SK-N-MC (cell line): ENCODE measurements at places on chromosomes 7 and 10.

- DNase-seq, result no peak
Observed at GRCh38 chr10:25071227-25071626, 54.8 kb downstream of the THNSL1 start.

GRCh38 chr10:117861329-117861728 lies 185.4 kb downstream of the RAB11FIP2 start:
- no peak for DNase-seq

DNA sequence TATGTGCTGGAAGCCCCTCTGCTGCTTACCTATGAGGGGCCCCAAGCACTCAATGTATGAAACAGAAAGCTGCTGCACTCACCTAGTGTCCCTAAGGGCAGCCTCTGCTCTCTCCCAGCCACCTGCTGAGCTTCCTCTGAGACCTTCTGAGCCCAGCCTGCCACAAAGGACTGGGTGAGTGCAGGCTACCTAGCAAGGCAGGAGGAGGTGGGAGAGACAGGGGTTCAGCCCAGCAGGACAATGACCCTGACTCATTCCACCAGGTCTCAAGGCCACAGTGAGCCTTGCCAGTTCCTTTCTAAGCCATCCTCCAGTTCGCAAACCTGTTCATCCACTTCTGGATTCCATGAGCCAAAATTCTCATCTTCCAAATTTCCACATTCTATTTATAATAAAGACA lies 16.3 kb downstream of the VOPP1 start:
- DNase-seq, result no peak

GRCh38 chr7:95365151-95365550 lies 31.0 kb downstream of the PON3 start:
- no peak for DNase-seq

- DNase-seq, result no peak
Observed at GRCh38 chr10:93124580-93125318, 51.1 kb downstream of the CYP26A1 start.

GRCh38 chr7:79610313-79610712 lies 156.8 kb upstream of the MAGI2 start:
- no peak for DNase-seq

- DNase-seq, result no peak
Observed at GRCh38 chr10:62047228-62047892, 145.9 kb downstream of the ARID5B start.

DNA sequence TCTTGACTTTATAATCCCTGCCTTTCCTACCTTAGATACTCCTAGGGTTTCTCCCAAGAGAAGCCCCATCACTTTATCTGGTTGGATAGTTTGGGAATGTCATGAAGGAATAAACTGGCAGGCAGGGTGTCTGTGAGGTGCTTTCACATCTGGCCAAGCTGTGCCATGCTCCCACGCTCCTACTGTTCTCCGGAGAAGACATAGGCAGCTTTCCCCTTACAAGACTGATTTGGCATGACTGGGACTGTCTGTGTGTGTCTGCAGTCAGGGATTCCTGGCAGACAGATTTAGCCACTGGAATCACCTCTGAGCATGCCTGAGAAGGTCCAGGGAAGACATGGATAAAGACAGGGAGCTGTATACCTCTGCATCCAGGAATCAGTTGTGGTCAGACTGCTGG lies 45.3 kb downstream of the HK1 start:
- no peak for DNase-seq

DNA sequence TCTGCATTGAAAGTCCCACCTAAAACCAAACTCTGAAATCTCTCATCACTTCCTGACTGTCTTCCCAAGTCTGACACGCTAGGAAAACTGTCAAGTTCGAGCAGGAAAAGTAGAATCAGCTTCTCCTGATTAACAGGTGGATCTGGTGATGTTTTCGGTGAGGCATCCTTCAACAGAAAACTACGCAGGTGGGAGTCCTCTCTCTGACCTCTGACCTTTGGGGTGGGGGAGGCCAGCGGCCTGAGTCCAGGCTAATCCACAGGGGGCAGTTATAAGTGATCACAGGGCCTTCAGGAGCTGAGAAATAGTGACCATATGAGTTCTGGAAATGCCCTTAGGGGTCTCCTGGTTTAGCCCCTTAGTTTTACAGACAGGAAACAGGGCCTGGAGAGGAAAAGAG lies 13.4 kb upstream of the NPFFR1 start:
- no peak for DNase-seq

DNA sequence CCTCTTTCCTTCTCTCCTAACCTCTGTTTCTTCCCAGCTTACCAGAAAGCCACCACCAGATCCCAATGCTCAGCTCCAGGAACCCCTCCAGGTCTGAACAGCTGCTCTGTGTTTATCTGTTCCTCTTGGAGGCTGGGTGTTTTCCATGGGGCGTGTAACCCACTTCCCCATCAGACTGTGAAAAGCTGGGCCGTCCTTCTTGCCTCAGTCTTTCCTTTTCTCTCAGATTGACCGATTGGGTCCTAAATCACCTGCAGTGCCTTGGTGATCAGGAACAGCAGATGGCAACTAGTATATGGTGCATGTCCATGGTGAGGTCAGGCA lies 4.8 kb downstream of the SH3PXD2A start:
- DNase-seq, result no peak

- no peak for DNase-seq
Observed at GRCh38 chr10:122786269-122786668, 59.4 kb downstream of the CUZD1 start.

DNA sequence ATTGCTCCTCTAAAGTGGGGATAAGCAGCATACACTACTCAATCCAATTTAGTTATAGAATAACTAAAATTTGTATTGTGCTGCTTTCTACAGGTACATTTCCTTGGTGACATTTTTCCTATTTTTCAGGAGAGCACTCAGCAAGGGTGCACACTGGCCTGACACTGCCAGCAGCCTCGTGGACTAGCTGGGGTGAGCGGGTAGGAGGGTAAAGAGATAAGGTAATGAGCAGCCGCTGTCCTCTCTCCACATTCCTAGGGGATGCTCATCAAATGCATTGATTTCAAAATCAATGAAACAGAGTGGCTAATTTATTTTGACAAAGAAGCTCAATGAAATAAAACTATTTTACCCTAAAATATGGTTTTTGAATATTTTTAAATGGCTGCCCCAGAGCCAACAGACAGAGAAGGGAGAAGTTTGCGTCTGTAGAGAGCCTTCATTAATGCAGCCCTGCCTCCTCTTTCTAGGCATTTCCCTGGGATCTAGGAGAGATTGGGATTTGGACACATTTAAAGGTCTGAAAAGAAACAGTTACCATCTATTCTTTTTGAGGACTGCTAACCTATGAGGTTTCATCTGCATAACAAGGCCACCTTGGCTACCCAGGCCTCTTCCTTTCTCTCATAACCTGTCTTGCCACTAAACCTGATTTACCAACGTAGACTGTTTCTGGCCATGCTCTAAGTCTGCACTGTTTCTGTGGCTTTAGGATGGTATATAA lies 561.0 kb downstream of the IPMK start:
- DNase-seq, result no peak

DNA sequence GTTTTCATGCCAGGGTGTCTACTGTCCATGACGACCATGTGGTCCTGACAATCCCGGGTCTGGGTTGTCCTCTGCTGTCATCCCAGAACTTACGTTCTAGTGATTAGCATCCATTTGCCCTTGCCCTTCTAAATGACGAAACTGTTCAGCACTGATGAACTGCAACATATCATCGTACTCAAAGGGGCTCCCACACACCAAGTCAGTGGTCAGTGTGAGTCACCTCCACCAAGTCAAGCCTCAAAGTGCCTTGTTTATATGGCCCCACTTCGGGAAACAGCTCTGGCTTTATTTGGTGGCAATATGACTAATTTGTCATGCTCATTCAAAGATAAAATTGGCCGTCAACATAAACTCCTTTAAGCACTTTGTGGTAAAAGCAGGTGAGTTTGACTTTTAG lies 110.7 kb downstream of the FRMD4A start:
- DNase-seq, result no peak

- DNase-seq, result no peak
Observed at GRCh38 chr10:30573721-30574431, 55.7 kb downstream of the LYZL2 start.

DNA sequence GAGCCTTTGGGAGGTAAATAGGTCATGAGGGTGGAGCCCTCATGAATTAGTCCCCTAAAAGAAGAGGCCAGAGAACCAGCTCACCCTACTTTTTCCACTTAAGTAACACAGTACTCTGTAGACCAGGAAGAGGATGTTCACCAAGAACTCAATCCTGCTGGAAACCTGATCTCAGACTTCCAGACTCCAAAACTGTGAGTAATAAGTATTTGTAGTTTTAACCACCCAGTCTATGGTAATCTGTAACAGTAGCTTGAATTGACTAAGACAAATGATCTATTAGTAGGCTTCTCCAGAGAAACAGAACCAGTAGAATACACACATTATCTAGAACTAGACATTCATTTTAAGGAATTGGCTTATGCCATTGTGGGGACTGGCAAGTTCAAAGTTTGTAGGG lies 51.5 kb downstream of the ANKMY2 start:
- no peak for DNase-seq

GRCh38 chr10:17782921-17783665 lies 26.1 kb upstream of the MRC1 start:
- DNase-seq, result no peak

DNA sequence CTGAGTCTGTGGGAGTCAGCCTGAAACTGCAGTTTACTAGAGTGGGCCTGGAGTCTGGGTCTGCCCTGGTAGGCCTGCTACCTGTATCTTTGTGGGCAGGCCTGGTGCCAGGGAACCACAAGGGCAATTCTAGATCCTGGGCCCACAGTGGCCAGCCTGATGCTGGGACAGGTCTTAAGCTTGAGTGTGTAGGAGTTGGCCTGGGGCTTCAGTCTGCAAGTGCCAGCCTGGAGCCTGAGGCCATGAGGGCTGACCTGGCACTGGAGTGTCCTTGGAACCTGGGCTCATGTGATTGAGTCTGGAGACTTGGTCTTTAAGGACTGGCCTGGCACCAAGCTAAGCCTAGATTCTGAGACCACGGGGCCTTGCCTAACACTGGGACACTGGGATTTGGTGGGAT lies 245.7 kb upstream of the TEX47 start:
- no peak for DNase-seq

GRCh38 chr7:128206017-128206746 lies 34.9 kb upstream of the LEP start:
- DNase-seq, result no peak

DNA sequence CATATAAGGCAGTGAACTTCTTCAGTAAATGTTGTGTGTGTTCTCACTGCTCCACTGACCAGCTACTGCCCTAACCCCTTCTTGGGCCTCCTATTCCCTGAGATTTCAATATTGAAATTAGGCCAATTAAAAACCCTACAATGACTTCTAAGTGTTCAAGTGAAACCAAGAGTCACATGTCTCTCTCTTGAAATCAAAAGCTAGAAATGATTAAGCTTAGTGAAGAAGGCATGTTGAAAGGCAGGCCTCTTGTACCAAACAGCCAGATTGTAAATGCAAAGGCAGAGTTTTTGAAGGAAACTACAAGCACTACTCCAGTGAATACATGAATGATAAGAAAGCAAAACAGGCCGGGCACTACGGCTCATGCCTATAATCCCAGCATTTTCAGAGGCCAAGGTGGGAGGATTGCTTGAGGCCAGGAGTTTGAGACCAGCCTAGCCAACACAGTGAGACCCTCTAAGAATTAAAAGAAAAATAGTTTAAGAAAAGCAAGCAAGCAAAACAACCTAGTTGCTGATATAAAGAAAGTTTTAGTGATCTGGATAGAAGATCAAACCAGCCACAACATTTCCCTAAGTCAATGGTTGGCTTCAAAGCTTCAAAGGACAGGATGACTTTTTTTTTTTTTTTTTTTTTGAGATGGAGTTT lies 22.3 kb downstream of the BRAF start:
- DNase-seq, result no peak

- no peak for DNase-seq
Observed at GRCh38 chr10:80462981-80463741, 9.1 kb downstream of the TSPAN14 start.

- no peak for DNase-seq
Observed at GRCh38 chr10:45378914-45379726, 5.1 kb downstream of the ALOX5 start.

DNA sequence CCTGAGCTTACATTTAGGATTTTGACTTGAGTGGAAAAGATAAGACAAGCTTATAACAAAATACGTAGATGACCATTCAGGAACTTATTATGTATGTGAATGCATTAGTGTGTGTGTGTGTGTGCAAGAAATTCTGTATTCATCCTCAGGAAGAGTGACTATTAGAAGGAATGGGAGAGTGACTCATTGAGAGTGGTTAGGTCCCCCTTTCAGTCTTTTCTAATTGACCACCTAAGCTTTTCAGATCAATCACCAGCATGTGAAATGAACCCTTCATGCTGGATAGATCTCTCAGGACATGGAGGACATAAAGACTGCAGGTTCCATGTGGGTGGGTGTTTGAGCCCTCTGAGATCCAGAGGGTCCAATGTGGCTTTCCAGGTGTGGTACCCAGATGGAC lies 153.5 kb downstream of the MBL2 start:
- no peak for DNase-seq

- DNase-seq, result no peak
Observed at GRCh38 chr10:47254611-47255010, 45.4 kb upstream of the GDF10 start.

DNA sequence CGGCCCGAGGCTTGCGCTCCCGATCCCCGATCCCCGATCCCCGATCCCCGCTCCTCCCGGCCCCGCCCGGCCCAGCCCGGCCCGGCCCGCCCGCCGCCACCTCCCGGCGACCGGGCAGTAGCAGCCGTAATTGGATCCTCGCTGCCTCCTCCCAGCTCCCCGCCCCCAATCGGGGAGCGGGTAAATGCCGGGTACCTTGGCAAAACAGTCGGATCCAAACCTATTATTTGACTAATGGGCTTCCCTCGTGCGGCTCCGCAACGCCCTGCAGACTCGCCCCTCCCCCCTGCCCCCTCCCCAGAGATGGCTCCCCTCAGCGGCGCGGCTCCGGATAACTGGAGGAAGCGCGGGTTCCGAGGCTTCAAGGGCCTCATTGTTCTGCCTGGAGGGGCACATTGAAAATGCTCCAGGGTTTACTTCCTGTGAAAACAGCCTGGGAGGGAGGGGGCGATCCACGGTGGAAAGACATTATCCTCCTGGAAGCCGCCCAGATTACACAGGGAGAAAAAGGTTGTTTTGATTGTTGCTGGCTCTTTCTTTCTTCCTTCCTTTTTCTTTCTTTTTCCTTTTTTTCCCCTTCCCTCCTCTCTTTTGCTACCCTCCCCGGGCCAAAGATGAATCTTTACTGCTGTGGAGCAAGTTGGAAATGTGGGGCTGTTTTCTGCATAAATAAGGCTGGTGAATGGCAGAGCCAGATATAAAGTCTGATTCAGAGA lies 94.7 kb upstream of the ZMIZ1 start:
- DNase-seq, result peak; percentile 37

DNA sequence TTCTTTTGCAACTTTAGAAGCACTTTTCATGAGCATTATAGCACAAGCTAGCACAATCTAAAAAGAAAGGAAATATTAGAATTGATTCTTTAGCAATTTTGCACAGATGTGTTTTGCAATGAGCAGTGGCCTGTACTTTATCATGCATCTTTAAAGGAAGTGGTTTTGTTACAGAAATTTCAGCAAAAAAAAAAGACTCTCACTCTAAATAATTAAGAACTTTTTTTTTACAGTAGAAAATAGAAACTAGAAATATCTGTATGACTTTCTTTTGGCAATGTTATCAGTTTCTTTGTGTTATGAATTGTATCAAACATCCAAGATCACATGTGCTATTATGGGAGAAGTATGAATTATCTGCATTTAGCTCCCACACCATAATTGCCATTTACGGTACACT lies 195.7 kb upstream of the KLF6 start:
- no peak for DNase-seq
